Suppressor macrophage (primary cell): ENCODE measurements at places on chromosomes 3 and 15.

- DNase-seq = no peak
Measured at GRCh38 chr3:48038971-48039481, 22.8 kb upstream of the MAP4 start.

DNA sequence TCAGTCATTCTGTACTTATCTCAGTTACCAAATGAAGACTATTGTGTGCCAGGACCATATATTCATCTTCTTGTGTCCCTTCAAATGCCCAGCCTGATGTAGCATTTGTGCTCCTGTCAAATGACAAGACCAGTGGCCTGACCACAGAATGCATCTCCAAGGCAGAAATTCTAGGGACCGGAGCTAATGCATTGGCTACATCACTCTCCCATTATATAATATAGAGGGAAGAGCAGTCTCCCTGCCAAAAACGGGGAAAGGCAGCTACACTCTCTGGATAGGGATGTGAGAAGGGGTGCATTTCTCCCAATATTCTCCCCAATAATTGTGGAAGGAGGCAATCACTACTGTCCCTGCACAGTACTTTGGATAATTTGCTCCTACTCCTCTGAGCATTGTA, 312.0 kb downstream of the EPHB1 start:
- DNase-seq = no peak

- no peak for DNase-seq
Measured at GRCh38 chr3:105375750-105376511, 9.2 kb downstream of the ALCAM start.

GRCh38 chr3:130759692-130760338, 13.2 kb upstream of the PIK3R4 start:
- DNase-seq = peak; percentile 90

DNA sequence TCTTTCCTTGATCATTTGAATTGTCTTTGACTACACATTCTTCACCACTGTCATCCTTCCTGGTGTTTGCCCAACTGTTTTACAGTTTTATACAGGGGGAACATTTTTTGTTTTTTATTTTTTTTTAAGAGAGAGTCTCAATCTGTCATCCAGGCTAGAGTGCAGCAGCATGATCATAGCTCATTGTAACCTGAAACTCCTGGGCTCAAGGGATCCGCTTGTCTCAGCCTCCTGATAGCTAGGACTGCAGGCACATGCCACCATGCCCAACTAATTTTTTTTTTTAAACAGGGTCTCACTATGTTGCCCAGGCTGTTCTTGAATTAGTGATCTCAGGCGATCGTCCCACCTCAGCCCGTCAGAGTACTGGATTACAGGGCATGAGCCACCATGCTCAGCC, 222.6 kb downstream of the BBX start:
- DNase-seq = no peak

DNA sequence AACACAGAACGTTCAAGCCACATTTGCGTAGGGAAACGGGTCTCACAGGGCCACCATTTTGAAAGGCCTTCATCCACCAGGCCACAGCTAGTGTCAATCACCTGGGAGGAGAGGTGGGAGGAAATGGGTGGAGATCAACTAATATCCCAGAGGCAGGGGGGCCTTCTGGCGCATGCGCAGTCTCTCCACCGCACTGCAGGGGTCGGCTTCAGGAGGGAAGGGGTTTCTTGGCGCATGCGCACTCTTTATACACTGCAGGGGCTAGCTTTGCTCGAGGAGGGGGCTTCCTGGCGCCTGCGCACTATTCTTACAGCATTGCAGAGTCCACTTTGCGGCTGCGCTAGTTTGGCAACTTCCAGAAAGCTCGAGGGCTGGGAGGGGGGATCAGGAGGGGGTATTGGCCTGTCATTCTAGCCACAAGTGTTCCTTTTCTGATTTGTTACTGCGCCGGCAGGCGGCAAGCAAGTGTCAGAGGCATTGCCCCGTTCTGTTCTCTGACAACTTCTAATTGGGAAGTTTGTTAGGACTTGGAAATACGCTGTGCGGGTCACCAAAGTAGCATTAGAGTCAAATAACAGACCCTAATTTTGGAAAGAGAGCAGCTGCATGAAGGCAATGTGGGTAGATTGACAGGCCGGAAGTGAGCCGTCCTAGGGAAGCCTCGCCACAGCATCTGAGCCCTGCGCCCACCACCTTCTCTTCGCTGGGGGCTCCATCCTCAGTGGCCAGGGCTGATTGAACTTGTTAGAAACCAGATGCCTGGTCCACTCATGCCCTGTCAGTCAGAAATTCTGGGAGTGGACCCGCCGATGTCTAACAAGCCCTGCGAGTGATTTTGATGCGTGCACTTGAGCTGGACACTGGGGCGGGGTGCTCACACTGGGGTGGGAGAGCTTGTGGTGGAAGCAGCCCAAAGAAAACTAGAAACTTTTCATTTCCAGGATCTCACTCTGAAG, 173.5 kb upstream of the NDN start:
- no peak for DNase-seq

GRCh38 chr3:187985647-187986046, 168.3 kb upstream of the LPP start:
- no peak for DNase-seq

DNA sequence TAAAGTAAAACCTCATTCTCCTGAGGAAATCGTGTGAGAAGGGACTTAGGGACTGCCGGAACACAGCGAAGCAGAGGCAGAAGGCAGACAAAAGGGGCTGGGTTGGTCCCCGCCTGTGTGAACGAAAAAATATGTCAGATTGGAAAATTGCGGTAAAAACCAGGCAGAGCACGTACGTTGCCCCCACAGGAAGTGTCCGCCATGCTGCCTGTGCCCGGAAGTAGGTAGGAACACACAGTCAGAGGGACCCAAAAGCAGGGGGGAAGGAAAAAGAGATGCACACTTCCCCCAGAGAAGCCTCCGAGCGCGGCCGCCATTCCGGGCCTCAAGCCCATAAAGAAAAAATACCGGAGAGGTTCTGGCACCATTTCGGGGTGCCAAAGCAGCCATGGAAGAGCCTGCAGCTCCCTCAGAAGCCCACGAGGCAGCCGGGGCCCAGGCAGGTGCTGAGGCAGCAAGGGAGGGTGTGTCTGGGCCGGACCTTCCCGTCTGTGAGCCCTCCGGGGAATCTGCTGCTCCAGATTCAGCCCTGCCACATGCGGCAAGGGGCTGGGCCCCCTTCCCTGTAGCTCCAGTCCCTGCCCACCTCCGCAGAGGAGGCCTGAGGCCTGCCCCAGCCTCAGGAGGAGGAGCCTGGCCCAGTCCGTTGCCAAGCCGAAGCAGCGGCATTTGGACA, at the start of gene MKRN3:
Gene MKRN3, plus strand, starts transcription at position 280 of the 676 bp plus-strand sequence. Its CDS starts 109 bp downstream, at position 389.
- DNase-seq = peak; percentile 1

DNA sequence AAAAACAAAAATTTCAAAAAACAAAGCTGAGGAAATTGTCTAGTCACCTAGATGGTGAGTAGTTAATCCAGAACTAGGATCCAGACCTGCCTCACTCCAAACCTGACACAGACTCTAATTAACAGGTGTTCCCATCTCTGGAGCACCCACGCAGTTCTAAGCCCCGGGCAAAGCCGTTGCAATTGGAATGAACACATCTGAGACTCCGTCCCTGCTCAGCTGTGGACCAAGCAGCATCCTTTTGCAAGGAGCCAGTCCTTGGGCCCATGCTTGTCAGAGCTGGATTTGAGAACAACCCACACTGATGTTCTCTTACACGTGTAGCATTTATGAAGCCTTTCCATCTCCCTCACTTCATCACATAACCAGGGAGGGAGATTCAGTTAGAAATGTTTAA, 54.8 kb downstream of the LMCD1 start:
- DNase-seq = no peak

DNA sequence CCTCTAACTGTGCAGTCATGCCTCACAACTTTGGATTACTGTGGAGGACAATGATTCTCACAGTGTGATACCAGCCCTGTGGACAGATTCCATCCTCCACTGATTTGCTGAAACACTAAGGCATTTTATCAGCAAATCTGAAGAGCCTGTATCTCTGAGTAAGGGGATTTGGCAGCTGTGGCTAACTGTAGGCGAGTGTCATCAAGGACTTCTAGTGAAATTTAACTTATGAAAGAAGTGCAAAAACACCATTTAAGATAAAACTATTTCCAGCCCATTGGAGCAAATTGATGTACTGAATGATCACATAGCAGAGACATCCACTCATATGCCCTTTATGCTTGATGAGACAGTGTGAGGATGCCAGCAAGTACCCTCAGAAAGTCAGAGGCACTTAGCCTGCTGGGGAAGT, 13.9 kb upstream of the TMPRSS7 start:
- DNase-seq = no peak

DNA sequence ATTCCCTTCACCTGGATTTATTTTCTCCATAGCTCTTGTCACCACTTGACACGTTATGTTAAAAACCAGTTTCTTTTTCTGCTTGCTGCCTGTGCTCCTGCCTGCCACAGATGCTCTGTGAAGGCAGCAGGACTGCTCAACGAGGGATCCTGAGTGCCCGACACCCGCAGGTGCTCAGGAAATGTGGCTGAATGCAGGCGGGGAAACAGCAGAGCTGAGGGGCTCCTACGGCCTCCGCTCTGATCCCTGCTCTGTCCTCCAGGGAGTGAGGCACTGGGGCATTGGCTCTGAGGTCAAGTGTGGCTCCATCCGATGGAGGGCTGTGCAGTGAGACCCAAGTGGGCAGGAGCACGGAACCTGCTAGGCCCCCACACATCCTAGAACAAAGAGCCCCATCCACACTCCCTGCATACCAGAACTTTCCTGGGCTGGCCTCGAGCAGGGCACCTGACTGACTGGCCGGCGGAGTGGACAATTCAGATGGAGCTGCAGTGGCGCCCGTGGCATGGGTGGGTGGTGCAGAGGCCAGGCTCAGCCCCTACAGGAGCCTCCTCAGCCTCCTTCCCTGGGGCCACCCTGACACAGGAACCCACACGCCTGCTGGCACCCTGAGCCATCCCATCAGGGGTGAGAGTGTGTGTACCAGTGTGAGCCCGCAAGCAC, 27.9 kb downstream of the IQSEC1 start:
- DNase-seq = no peak

GRCh38 chr3:55166576-55167555, 239.0 kb upstream of the LRTM1 start:
- no peak for DNase-seq

GRCh38 chr3:185403002-185403401, 40.1 kb downstream of the MAP3K13 start:
- no peak for DNase-seq

DNA sequence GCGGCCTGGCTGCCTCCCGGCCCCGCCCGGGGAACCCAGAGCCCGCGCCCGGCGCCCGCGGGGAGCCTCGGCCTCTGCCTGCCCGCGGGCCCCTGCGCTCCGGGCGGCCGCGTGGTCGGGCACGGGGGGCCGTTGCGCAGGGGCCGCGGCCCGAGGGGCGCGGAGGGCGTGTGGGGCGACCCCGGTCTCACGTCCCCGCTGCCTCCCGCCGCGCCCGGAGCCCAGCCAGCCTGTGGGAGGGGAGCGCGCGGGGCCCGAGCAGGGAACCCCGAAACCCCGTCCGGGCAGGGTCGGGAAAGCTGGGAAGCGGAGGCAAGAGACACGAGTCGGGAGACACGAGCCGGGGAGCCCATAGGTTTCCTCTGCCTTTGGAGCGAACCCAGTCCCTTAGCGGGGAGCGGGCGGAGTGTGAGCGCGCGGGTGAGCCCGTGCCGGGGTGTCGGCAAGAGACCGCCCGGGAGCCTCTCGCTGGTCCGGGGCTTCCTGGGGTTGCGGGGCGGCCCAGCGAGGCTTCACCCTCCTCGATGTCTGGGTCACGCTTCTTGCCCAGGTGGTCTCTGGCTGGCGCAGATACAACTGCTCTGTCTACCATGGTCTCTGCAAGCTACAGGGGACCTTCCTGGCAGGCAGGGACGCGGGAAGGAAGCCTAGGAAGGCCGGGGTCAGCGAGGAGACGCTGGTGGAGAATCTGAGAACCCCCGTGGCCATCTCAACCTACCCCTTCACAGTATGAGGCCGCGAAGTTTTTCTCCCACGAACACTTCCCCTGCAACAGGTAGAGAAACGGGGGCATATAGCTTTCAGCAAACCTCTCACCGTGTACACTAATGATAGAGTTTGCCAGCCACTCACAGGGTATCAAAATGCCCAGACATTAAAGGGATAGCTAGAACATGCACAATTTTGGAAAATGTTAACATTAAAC, 586 bp downstream of the LRRK1 start:
- peak; percentile 34 for DNase-seq
